NCI-H2107 (cell line): ENCODE measurements at places on chromosomes 13 and 19.

- DNase-seq, result no peak
Observed at GRCh38 chr13:97934590-97934989, 18.9 kb upstream of the IPO5 start.

DNA sequence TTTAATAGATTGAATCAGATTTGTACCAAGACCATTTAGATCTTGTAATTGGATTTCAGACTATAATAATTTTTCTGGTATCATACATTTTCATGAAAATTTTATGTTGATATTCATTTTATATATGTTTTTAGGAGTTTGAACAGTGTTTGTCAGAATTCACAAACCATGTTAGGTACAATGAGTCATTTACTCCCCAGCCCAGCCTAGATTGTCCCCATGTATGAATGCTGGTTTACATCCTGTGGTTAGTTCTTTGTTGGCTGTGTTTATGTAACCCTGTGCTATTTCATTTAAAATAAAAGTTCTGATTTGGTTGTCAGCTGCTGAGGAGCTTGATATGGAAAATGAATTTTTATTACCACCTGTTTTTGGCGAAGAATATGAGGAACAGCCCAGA, 96.7 kb downstream of the GJA3 start:
- no peak for DNase-seq

GRCh38 chr13:51518827-51519226, 65.4 kb upstream of the WDFY2 start:
- DNase-seq, result no peak

GRCh38 chr13:66933994-66934393, 296.1 kb downstream of the PCDH9 start:
- no peak for DNase-seq

GRCh38 chr13:90118467-90119071, 1228.9 kb upstream of the MIR17HG start:
- DNase-seq, result no peak

DNA sequence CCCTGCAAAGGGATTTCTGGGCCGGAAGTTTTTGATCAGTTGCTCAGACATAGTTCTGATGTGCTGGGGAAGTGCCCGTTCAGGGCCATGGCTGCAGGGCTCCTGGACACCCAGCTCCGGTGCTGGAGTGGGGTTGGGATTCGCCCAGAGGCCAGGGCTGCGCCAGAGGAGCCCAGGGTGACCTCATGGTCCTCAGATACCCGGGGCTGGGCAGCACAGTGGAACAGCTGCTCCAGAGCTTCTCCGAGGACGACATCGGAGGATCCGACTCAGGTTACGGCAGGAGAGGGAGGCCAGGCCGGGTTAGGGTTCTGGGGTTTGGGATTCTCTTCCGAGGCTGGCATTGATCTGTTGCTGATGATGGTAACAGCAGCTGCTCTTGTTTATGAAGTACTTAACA, 20.9 kb downstream of the CARM1 start:
- DNase-seq, result peak; percentile 71

- no peak for DNase-seq
Observed at GRCh38 chr13:80118506-80118905, 222.4 kb downstream of the SPRY2 start.

GRCh38 chr13:97979051-97979450, 25.6 kb downstream of the IPO5 start:
- DNase-seq, result no peak
